Osteoblast (primary cell): ENCODE measurements at places on chromosomes 5 and 9. TPM values are rescaled to one million over a fixed set of nuclear protein-coding genes. Genes with fewer than 3 reads are reported as not detected.

ANKRD33B gene
- total RNA-seq = 5.1 and 5.6 TPM in 2 replicates

TXN gene
- 234 and 258 TPM in 2 replicates for total RNA-seq

SH3TC2 gene
- total RNA-seq = 0.59 and 0.72 TPM in 2 replicates

DMXL1 gene
- 80.4 and 86.1 TPM in 2 replicates for total RNA-seq

CCDC192 gene
- total RNA-seq = not detected in 2 replicates

KLHL3 gene
- total RNA-seq = 6.2 and 7.1 TPM in 2 replicates

SHISAL2B gene
- not detected in 2 replicates for total RNA-seq

NOTCH1 gene
- total RNA-seq = 10.5 and 14.4 TPM in 2 replicates

TMOD1 gene
- not detected in 2 replicates for total RNA-seq

SLIT3 gene
- 37.6 and 38.3 TPM in 2 replicates for total RNA-seq

LCN15 gene
- not detected in 2 replicates for total RNA-seq

OGN gene
- 0.36 and 0.88 TPM in 2 replicates for total RNA-seq

MARCOL gene
- total RNA-seq = not detected in 2 replicates

ESM1 gene
- total RNA-seq = 1.8 and 2.9 TPM in 2 replicates

KCNMB1 gene
- total RNA-seq = under 0.01 TPM in 2 replicates

SPINK13 gene
- total RNA-seq = not detected in 2 replicates

ELAVL2 gene
- under 0.01 and 0.36 TPM in 2 replicates for total RNA-seq

LRRC19 gene
- under 0.01 TPM in 2 replicates for total RNA-seq

STK32A gene
- 1.2 and 1.8 TPM in 2 replicates for total RNA-seq

DAB2 gene
- 277 and 296 TPM in 2 replicates for total RNA-seq

SLC27A6 gene
- not detected in 2 replicates for total RNA-seq

IFNB1 gene
- not detected in 2 replicates for total RNA-seq

ANGPTL2 gene
- total RNA-seq = 39.8 and 72.5 TPM in 2 replicates
